ENCODE measurements at places on chromosomes 3 and 15.

- no peak for DNase-seq
These were observed 58.5 kb downstream of the DNAJB8 start for GRCh38 chr3:128408012-128408692.

- DNase-seq: no peak
These were observed 1.9 kb downstream of the CHD2 start for GRCh38 chr15:92901995-92902394.

GRCh38 chr15:25802285-25802830, 60.8 kb downstream of the ATP10A start:
- DNase-seq: no peak

GRCh38 chr3:4889896-4890295, 89.3 kb upstream of the BHLHE40 start:
- DNase-seq: no peak

DNA sequence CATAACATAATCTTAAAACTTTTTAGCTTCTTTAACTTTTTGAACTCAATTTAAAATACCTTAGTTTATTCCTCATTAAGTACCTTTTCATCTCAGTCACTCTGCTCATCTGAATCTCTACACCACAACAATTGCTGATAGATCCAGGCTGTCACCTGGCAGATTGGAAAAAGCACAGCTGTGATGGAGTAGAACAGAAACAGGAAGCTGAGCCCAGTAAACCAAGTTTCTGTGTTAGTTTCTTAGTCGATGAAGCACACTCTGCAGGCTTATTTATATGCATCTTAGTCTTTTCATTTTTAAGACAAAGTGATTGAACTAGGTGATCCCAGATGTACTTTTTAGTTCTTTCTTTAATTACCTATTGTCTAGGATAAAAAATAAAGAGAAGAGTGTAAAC, 1398.0 kb upstream of the ALCAM start:
- no peak for DNase-seq

- no peak for DNase-seq
These were observed 452.1 kb upstream of the THBS1 start for GRCh38 chr15:39128746-39129145.
